Effector memory CD8-positive, alpha-beta T cell (primary cell): ENCODE measurements at places on chromosomes 11 and 22.

DNA sequence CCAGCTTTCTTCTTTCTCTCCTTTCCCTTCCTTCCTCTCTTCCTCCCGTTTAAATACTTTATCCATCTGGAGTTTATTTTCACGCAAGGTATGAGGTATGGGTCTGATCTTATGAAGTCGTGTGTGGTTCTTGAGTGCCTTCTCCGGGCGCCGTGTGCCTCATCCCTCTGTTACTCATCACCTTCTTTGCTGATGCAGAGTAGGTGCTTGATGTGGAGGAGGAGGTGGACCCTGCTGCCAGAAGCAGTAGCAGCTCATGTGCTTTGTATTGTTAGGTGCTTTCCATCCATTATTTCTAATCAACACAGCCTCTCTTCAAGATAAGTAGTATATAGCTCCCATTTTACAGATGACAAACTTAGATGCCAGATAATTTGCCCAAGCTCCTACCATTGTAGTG is 47.0 kb downstream of the TNRC6B start:
- no peak for DNase-seq

DNA sequence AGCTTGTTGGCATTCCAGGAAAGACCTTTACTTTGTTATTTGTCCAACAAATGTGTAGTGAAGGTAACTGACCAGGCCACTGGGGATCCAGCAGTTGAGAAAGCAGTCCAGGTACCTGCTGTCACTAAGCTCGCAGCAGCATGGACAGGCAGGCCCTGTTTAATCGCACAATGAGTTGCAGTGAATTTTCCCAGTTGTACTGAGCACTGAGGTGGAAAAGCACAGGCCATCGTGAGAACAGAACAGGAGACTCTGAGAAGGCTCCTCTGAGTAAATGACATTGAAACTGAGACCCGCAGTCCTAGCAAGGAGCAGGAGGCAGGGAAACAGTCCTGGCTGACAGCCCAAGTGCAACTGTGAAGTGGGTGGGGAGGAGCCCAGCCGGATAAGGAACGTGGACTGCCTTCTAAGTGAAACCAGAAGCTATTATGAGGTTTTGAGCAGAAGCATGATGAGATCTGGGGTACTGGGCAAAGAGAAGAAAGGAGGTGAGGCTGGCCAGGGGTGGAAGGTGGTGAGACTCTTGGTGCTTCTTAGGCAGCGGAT is 39.8 kb upstream of the CDON start:
- DNase-seq: no peak

GRCh38 chr11:83727251-83727650 is 441.1 kb upstream of the CCDC90B start:
- no peak for DNase-seq

GRCh38 chr11:15710580-15711275 is 596.0 kb downstream of the INSC start:
- no peak for DNase-seq

DNA sequence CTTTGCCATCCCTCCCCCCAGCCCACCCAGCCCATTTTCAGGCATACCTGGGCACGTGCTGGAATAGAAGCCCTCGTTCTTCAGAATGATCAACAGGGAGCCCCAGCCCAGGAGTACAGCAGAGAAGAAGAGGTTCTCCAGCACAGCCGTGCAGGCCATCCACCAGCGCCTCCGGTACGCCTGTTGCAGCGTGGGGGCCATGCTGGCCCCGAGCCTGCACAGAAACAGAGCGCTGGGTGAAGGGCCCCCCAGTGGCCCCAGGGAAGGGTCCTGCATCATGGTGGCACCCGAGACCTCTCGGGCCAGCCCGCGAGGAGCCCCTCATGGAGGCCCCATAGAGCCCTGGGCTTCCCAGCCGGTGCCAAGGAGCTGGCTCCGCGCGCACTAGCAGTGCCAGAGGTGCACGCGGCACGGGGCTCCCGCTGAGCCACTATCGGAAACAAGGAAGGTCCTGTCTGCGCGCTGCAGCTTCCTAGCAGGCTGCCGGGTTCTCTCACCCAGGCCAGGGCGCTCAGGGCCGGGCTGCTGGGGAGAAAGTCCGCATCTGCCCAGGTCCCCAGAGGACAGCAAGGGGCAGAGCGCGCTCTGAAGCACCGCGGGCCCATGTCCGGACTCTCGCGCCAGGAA is 1.5 kb downstream of the SLC43A1 start:
- no peak for DNase-seq
